ENCODE measurements at places on chromosomes 6 and 20.

- DNase-seq: peak; percentile 29
Measured at GRCh38 chr20:45406260-45407066, 1.6 kb upstream of the DBNDD2 start.

DNA sequence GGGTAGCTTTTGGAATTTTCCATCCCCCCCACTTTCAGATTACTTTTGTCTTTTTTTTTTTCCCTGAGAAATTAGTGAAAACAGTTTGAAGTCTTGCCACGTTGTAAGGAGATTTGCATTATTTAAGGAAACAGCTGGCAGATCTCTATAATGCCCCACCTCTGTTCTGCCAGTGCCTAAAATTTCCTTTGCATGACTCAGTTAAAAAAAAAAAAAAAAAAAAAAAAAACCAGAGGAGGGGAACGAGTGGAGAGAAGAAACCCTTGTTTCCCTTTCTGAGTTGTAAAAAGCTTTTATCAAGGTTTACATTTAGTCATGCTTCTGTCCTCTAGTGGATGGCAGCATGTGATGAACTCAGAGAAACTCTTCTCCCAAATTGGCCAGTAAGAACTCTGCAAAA lies 33.5 kb downstream of the CARMIL1 start:
- no peak for DNase-seq

DNA sequence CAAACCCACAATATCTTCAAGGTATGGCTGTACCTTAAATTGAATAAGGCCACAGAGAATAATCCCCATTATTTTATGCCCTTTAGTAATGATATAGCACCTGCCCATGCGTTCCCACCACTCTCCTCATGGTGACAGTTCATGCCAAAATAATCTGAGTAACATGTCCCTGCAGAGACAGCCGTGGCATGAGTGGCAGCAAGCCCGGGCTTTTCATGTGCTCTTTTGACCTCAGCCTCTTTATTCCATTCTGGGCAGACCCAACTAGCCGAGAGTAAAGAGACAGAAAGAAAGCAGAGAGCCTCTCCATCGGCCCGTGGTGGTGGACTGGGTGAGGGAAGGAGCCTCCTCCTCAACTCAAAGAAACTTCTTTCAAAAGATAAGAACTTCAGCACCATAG lies 19.9 kb upstream of the POPDC3 start:
- DNase-seq: no peak

- DNase-seq: no peak
Measured at GRCh38 chr6:29656798-29657197, at the start of gene MOG. Gene MOG, plus strand, starts transcription at chr6:29657092. Its CDS starts 118 bp downstream, at chr6:29657210.

DNA sequence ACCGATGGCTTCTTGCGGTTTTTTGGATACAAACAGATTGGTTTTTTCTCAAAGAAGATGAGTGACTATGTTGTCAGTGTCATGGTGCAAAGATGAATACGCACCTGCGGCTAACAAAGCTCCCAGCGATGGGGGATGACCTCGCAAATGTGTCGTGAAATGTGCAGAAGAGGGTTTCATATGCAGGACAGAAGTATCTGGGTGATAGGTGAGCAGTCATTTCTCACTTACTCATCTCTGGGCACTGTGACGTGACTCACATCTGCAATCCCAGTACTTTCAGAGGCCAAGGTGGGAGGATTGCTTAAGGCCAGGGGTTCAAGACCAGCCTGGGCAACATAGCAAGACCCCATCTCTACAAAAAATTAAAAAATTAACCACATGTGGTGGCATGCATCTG lies 216.3 kb downstream of the ERMARD start:
- DNase-seq: no peak

DNA sequence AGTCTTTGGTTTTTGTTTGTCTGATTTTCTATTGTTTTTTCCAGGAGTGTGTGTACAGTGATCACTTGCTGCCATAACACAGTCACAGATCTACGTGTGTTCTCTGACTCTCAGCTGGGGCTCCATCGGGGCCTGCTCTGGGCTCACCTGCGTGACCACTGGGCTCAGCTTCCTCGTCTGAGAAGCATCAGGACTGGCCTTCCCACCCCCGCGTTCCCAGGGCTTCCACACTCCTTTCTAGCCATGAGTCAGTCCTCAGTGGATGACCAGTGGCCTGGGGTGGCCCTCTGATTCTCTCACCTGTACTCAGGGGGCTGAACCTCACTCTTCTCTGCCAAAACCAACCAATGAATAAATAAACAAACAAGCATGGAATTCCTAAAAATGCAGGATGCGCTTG lies 14.5 kb downstream of the THBS2 start:
- DNase-seq: no peak

DNA sequence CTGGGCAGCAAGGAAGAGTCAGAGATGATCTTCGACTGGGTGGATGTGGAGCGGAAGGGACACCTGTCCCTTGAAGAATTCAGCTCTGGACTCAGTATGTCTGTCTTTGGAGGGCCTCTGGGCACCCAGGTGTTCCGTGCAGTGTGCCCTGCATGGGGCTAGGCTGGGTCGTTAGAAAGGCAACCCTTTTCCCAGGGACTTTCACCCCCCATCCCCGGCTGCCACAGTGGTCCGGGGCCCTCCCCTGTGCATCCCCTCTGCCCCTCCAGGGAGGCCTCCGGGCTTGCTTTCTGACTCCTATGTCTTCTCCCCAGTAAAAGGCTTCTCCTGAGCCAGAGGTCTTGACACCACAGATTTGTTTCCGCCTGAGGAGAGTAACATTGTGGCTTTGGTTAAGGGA lies 16.2 kb downstream of the RAB44 start:
- DNase-seq: no peak

- DNase-seq: no peak
Measured at GRCh38 chr6:56899753-56900152, 55.2 kb upstream of the BEND6 start.

- DNase-seq: peak; percentile 14
Measured at GRCh38 chr20:1870792-1871550, 24.2 kb upstream of the SIRPA start.

- no peak for DNase-seq
Measured at GRCh38 chr6:108706649-108707048, 141.6 kb upstream of the ARMC2 start.

GRCh38 chr6:25330796-25331685 lies 51.9 kb downstream of the CARMIL1 start:
- DNase-seq: no peak

GRCh38 chr6:40247516-40248115 lies 313.4 kb upstream of the MOCS1 start:
- DNase-seq: no peak

DNA sequence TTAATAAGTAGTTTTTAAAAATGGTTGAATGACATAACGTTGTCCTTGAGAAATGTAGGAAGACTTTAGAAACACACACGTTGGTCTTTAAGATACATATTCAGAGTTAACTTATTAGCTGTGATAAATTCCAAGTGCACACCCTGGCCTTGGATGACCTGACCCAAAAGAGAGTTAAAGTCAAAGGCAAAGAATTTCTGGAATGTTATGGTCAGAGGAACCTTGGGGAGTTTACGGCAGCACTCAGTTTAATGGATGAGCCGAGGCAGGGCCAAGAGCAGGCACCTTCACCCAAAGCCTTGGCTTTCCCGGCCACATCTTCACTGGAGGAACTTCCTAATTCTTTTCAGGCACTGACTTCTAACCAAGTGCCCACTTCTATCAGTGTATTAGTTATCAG lies 200.5 kb downstream of the SMOC2 start:
- no peak for DNase-seq

- no peak for DNase-seq
Measured at GRCh38 chr20:60713396-60713795, 538.7 kb upstream of the CDH4 start.

DNA sequence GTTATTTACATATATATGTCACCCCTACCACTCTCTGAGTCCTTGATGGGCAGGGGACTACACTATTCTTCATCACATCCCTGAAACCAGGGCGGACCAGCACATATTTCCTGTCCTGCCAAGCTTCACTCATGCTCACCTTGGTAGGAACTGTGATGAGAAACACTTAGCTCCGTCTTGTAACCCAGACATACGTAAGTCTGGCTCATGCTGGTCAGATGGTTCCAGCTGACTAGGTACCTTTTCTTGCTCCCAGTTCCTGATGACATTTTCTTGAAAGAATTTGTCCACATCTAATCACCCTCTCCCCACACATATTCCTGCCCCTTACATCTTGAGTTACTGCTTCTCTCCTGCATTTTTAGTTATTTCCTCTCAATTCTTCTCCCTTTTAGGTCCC lies 122.2 kb upstream of the MYLIP start:
- DNase-seq: no peak

GRCh38 chr6:55047451-55048044 lies 126.8 kb upstream of the HCRTR2 start:
- no peak for DNase-seq

- no peak for DNase-seq
Measured at GRCh38 chr20:38982291-38982690, 20.1 kb downstream of the DHX35 start.

- no peak for DNase-seq
Measured at GRCh38 chr20:58989196-58989595, 8.1 kb downstream of the NELFCD start.

- no peak for DNase-seq
Measured at GRCh38 chr6:32462609-32463008, 22.9 kb downstream of the HLA-DRA start.

GRCh38 chr6:5731435-5731834 lies 275.3 kb downstream of the NRN1 start:
- no peak for DNase-seq

- DNase-seq: no peak
Measured at GRCh38 chr6:143059663-143060353, 881 bp upstream of the AIG1 start.

DNA sequence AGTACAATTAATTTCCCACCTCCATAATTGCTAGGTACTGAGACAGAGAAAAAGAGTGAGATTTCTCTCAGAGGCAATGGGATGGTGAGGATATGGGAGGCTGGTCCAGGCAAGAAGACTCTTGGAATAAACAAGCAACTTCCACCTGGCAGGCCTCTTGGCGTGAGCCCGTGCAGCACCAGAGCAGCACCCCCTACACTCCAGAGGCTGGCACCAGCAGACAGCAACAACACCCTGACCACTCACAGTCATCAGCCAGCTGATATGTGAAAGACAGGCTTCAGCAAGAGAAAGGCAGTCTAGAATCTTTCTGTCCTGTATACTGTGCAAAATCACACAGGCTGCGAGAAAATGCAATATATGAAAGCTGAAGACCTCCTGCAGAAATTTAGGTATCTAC lies 59.7 kb downstream of the KIF13A start:
- no peak for DNase-seq

DNA sequence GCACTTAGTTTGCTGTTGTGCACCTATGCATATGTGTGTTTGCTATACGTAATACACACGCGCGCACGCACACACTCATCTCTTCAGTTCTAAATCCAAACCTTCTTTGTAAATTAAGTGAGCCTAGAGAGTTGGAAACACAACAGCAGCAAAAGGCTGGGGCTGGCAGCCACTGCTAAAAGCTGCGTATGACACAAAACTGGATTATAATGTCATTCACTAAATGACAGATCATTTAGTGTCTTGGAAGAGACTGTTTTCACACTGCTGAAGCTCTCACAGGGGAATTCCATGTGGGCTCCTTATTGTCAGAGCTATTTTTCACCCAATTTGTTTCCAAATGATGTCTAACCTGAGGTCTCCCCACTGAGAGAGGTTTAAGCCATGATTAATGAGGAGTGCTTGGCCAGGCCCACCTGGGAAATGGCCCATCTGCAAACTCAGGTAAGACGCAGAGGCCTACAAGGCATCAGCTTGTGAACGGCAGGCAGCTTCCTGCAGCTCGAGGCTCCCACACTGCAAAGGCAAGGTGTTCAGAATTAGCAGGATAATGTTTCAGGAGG lies 94.2 kb downstream of the OLIG3 start:
- no peak for DNase-seq

GRCh38 chr20:18138639-18139583 lies 1.2 kb downstream of the KAT14 start:
- DNase-seq: no peak

- DNase-seq: no peak
Measured at GRCh38 chr6:99409672-99410071, 15.4 kb downstream of the PNISR start.

DNA sequence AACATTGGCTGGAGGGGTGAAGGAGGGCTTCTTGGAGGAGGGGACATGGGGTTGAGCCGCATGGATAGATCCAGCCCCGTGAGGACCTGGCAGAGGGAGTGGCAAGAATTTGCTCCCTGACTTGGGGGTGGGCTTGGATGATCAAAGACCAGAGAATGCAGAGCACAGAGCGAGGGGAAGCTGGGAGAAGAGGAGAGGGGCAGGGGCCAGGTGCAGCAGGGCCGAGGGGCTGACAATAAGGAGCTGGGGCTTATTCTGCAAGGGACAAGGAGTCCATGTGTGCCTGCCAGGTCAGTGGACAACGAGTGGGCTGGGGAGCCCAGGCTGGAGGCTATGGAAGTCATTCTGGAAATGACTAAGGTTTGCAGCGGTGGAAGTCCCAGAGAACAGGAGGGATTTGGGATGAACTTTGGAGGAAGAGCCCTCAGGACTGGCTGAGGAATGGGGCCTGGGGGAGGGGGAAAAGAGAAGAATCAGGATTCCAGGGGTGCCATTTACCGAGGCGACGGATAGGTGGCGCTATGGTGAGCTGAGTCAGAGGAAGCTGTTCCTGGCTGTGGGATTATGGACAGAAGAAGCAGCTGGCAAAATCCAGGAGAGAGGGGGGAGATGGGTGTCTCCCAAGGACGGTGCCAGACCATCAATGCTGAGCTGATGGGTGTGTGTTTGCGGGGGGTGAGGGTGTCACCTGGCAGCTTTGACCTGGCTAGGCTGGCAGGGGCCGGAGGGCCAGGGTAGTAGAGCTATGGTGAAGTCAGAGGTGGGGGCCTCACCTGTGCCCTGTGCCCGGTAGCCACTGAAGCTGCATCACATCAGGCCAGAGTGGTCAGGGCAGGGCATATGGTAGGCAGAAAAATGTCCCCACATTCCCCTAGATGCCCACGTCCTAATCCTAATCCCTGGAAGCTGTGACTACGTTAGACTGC lies 7.8 kb downstream of the KCNG1 start:
- no peak for DNase-seq

GRCh38 chr6:125346201-125346925 lies 44.6 kb upstream of the HDDC2 start:
- DNase-seq: no peak

DNA sequence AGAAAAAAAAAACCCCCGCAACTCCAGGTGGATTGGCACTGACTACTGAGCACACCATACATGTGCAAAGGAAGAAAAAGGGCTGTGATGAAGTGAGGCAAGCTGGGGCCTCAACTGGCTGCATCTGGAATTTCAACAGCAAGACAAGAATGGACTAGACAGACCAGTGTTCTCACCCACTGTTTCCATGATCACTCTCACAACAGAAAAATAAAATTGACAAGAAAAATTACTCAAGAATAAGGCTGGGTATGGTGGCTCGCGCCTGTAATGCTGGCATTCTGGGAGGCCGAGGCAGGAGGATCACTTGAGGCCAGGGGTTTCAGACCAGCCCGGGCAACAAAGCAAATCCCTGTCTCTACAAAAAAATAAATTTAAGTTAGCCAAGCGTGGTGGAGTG lies 18.8 kb downstream of the ZNF217 start:
- no peak for DNase-seq

DNA sequence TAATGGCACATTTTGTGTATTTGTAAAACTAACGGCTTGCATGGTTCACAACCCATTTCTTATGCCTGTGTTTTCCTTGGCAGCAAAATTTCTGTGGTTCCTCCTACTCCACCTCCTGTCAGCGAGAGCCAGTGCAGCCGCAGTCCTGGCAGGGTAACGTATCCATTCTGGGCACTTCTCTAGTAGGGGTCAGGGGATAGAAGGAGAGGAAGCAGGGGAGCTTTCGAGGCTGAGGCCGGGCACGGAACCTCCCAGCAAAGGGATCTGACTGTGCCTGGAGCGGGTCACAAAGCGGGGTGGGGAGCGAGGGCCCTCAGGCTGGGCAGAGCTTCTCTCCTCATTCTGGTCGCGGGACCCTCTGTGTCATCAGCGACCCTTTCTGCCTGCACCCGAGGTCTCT lies 58.4 kb downstream of the SYTL3 start:
- no peak for DNase-seq

All from CD4-positive, alpha-beta T cell treated with Interleukin-4 for 1 hour (primary cell).